Bone marrow (tissue), 2 donors: ENCODE measurements at places on chromosomes 11 and 22.

- DNase-seq: no peak
Measured at GRCh38 chr11:35115688-35116030, 23.3 kb upstream of the CD44 start.

DNA sequence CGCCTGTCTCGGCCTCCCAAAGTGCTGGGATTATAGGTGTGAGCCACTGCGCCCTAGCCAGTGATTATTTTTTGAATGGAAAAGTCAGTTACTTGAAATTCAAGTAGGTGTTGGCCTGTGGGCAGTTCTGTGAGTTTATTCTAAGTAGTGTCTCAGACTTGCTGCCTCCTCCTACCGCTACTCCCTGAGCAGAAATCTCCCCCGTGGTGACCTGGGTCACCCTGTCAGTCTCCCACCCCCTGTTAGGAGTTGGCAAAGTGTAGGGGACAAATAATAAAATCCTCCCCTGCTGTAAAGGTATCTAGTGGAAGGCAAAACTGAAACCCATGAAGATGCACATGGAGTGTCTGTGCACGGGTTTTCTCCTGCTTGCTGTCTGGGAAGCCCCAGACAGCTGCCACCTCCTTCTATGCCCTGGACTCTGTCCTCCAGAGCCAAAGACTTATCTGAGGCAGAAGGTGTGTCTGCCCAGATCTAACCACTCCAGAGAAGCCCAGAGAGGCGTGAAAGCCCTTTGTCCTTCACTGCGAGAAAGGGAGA is 26.3 kb downstream of the SNAP29 start:
- DNase-seq: no peak

DNA sequence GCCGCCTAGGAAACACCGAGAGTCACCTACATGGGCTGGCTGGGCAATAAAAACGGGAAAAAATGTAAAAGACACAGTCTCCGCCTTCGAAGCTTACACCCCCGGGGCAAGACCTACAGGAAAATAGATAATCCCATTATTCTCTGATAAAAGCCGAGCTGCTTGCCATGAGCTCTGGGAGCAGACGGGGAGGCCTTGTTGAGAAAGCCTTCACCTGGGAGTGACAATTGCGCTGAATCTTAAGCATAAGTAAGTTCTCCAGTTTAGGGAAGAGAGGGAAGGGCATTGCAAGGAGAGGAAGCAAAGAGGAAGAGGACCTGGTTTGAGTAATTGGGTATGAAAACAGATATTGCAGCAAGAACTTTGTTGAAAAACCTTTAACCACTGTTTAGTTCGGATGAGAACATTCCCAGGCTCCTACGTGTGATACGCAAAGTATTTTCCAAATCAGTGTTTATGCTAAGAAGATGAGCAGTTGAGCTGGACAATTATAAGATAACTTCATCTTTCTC is 813 bp upstream of the BTBD10 start:
- no peak for DNase-seq

- DNase-seq: no peak
Measured at GRCh38 chr22:43447380-43447779, 35.6 kb downstream of the MPPED1 start.

DNA sequence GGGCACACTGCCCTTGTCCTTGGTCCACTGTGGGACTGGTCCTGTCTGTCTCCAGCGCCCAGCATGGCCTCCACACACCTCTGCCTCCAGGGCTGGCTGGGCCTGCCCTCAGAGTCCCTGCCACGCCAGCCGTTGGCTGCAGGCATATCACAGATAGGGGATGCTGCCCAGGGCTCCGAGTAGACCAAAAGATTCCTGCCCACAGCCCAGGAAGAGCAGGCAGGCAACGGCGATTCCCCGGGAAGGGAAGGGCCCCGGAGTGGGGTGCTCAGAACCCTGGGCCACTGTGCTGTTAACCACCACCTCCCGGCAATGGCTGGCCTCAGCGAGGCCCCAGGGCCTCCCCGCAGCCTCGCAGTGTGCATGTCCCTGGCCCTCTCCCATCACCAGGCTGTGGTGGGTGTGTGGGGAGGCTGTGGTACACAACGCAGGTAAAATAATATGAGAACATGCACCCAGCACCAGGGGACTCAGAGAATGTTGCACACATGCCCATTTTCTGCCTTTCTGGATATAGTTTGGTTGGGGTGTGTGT is 2.2 kb downstream of the IFITM5 start:
- no peak for DNase-seq

- DNase-seq: no peak
Measured at GRCh38 chr11:64263021-64263946, 12.0 kb downstream of the PLCB3 start.

- DNase-seq: no peak
Measured at GRCh38 chr11:92671081-92671480, 298.4 kb upstream of the MTNR1B start.

DNA sequence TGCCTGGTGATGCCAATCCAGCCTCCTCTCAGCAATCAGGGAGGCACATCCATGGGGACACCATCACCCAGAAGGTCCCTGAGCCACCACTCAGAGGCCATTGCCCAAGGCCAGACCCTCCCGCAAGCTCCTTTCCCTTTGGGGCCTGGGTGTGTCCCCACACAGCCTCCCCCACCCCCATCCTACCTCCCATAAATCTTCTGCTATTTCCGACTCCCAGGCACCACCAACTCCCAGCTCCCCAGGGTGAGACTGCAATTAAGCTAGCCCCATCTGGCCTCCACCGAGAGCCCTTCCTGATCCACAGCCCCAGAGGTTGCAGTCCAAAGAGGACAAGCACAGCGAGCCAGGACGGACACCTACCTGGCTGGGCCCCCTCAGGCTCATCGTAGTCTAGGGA is 6.3 kb downstream of the ARHGAP1 start:
- no peak for DNase-seq

GRCh38 chr22:37287550-37287951 is 5.2 kb downstream of the CYTH4 start:
- DNase-seq: no peak

DNA sequence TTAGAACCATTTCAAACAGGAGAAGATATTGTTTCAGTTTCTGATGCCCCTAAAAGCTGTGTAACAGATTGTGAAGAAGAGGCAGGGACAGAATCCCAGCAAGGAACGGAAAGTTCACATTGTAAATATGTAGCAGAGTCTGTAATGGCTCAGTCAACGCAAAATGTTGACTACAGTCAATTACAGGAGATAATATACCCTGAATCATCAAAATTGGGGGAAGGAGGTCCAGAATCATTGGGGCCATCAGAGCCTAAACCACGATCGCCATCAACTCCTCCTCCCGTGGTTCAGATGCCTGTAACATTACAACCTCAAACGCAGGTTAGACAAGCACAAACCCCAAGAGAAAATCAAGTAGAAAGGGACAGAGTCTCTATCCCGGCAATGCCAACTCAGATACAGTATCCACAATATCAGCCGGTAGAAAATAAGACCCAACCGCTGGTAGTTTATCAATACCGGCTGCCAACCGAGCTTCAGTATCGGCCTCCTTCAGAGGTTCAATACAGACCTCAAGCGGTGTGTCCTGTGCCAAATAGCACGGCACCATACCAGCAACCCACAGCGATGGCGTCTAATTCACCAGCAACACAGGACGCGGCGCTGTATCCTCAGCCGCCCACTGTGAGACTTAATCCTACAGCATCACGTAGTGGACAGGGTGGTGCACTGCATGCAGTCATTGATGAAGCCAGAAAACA is 40.8 kb downstream of the IGLL1 start:
- peak; percentile 13 for DNase-seq

DNA sequence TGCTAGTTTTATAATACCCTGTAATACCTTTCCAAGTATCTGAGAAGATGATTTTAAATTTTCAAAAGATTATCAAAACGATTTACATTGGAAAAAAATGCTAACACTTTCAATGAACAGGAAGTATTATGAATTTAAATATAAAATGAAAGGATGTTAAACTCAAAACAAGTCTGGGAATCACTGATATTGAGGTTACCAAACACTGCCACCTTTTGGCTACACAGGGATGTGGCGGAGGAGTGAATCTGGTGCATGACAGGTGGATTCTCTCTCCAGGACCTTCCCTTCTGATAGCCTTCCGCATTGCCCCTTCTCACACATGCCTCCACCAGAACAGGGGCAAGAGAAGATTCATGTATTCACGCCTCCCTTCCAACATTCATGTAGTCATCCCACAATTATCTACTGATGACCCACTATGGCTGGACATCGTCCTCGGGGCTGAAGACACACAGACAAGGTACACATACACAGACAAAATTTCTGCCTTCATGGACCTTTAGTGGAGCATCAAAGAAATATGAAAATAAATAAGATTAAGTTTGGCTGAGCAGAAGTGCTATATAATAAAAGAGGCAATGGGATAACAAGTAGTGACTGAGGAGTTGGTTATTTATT is 34.7 kb downstream of the ATG16L2 start:
- peak; percentile 37 for DNase-seq

DNA sequence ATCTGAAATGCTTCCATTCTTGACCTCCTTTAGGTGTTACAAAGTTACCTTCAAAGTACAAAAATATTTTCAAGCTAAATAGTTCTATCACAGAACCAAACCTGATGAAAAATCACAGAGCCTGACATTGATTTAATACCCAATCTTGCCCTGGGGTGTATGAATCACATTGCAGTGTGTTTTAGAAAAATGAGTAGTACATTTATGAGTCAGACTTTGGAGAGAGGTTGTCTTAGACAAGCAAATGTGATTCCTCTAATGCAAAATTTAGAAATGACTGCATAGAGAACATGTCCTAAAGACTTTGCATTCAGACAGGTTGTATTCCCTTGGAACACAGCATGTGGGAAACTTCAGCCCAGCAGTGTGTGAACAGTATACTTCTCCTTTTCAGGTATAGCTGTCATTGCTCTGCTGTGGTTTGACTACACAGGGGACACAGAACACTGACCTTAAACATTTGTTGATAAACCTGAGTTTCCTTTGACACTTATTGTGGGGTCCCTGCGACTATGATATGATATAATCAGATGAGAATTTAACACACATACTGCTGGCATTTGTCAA is 972.1 kb downstream of the JRKL start:
- no peak for DNase-seq
